Activated CD8-positive, alpha-beta memory T cell treated with anti-CD3 and anti-CD28 coated beads for 1 hour (primary cell): ENCODE measurements at places on chromosomes 13 and 19.

GRCh38 chr19:52694921-52695320 lies 39.9 kb downstream of the ZNF611 start:
- no peak for DNase-seq

DNA sequence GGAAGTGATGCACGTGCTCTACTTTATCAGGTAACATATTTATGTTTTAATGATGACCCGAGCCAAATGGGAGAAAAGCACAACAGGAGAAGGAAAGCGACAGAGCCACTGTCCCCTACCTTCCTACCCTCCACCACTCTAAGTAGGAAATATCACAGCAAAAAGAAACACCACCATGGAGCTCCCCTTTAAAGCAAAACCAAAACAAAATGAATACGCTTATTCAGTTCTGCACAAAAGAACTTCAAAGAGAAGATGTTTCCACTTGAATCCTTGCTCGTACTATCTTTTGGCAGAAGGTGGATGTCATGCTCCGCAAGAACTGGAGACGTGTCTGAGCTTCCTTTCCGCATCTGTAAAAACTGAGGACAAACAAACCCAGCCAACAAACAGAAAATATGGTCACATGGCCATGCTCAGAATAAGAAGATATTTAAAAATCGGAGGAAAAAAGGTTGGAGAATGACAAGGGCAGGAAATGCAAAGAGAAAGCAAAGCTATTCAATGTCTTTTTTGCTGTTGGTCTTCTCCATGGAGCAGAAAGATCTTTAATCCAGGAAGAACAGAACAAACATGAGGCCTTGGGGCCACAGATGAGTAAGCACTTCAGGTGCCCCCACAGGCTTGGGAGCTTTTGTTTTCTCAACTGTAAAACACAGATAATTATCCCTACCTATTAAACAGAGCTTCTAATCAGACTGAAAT lies 19.5 kb downstream of the N4BP2L1 start:
- DNase-seq = no peak

GRCh38 chr13:66477816-66478215 lies 752.3 kb downstream of the PCDH9 start:
- DNase-seq = no peak

DNA sequence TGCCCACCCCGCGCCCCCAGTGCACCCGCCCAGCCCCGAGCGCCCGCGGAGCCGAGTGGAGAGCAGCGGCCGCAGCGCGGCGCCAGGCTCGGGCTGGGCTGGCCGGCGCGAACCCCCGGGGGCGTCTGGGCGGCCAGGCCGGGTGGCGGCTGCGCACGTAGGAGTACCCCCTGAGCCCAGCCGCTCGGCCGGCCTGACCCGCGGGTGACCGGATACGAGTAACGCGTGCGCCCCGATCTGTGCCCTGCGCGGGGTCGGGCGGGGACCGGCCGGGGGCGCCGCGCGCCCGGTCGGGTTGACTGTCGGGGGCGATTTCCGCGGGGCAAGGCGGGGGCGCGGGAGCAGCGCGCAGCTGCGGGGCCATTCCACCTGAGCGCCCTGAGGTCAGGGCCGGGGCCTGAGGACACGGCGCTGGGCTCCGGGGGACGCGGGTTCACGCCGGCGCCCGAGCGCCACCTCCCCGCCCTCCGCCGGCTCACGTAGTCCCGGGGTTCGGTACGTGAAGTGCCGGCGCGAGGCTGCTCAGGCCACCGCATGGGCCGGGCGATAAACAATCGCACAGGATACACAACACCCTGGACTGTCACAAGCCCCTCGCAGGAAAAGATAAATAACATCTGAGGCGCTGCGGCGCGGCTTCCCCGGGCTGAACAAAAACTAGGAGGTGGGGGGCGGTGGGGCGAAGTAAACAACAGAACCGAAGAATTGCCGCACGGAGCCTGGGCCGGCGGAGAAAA lies 37.6 kb upstream of the FLT1 start:
- no peak for DNase-seq

DNA sequence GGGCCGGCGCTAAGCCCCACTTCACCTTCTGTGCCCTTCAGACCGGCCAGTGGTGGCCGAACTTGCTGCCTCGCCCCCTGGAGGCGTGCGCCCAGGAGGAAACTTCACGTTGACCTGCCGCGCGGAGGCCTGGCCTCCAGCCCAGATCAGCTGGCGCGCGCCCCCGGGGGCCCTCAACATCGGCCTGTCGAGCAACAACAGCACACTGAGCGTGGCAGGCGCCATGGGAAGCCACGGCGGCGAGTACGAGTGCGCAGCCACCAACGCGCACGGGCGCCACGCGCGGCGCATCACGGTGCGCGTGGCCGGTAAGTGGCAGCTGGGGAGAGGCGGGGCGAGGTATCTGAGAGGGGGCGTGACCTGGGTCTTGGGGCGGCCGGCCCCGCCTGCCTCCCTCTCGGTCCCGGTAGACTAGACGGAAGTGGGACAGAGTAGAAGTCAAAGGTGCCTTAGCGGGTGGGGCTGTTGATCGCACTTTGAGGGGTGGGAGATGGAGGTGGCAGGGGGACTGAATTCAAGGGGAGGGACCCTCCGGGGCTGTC lies 5.6 kb downstream of the ICAM5 start:
- peak; percentile 28 for DNase-seq

DNA sequence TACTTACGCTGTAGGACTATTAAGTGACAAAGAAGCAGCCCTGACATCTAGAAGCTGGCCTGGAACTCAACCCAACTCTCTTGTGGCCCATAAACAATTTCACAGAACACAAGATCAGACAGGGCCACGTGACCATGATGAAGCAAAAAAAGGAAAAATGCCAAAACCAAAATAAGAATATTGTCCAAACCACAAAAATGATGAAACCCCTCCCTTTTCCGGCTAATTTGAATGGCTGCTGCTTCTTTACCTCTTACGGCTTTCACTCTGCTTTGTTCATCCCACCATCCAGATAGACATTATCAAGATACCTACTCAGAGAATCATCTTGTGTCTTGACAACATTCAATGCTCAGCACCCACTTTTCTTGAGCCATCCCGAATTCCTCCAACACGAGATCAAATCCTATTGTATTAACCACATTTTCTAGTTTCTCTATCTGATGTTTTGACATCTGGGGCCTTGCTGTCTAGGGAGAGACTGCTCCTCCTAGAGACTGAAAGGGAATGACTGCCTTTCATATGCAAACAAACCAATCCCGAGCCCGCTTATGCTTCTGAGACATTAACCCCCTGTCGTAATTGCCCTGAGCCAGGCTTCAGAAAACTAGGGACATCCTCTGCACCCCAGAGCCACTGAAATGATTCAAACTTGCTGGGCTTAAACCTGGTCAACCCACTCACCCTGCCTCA lies 186.3 kb downstream of the TDRD3 start:
- DNase-seq = no peak

DNA sequence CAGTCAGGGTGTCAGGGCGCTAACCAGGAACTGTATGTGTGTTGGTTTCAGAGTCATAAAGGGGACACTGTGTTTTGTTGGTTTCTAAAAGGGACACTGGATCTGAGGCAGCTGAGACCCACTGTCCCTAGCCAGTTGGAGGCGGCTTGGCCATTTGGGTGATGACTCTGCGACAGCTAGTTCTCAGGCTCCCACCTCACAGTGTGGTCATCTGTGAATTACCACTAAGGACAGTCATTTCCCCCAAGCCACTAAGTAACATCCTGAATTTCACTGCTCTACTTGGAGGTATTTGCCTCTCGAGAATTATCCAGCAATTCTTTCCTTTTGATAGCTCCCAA lies 51.5 kb downstream of the EPS15L1 start:
- DNase-seq = no peak

GRCh38 chr13:98856983-98857382 lies 104.5 kb upstream of the SLC15A1 start:
- no peak for DNase-seq

- DNase-seq = no peak
Measured at GRCh38 chr19:339262-339887, 5.2 kb downstream of the MIER2 start.

- no peak for DNase-seq
Measured at GRCh38 chr13:27005976-27006518, 165.6 kb downstream of the USP12 start.

DNA sequence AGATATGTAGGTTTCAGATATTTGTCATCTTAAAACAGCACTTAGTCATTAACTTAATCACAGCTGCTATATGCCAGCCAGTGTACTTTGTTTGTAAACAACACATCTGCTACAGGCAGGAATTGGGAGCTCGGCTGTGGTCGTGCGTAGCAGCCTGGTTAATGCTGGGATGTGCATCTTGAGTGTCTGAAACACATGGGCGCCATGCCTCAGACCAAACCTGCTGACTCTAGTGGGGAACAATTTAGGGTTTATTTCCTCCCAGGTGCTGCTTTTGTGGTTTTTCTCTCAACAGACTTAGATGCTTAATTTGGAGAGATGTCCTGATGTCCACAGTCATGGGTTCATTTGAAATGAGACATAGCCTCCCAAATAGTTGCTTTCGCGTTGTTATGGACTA lies 238.5 kb upstream of the TMTC4 start:
- DNase-seq = no peak

GRCh38 chr19:47158367-47158791 lies 27.7 kb downstream of the SAE1 start:
- no peak for DNase-seq

GRCh38 chr13:22014469-22014868 lies 343.6 kb downstream of the FGF9 start:
- no peak for DNase-seq

GRCh38 chr19:30095171-30095570 lies 153.1 kb downstream of the URI1 start:
- no peak for DNase-seq

- DNase-seq = no peak
Measured at GRCh38 chr19:14352526-14352925, 28.7 kb upstream of the ADGRE5 start.

GRCh38 chr19:29687244-29687896 lies 22.1 kb downstream of the PLEKHF1 start:
- no peak for DNase-seq

GRCh38 chr19:741506-742131 lies 9.3 kb upstream of the MISP start:
- DNase-seq = no peak

DNA sequence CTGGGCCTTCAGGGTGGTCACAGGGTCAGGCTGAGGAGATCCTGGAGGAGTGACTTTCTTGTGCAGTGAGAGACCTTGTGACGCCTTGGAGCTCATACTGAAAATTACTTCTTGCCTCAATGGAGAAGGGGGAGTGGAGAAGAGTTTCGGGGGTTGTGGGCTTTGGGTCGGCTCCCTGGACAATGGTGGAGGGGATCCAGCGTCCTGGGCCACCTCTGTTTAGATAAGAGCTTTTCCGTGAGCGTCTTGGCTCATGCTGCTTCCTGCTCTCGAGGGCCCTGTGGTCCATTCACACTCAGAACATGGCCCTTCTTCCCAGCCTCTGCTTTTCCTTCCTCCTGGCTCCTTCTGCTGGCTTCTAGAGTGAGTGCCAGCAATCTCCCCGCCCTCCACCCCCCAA lies 81.9 kb downstream of the FLT1 start:
- no peak for DNase-seq

GRCh38 chr13:102401766-102402165 lies at the start of gene FGF14:
TSS of gene FGF14 (minus strand) at chr13:102402048.
- DNase-seq = no peak

GRCh38 chr13:79566118-79566517 lies 85.2 kb downstream of the NDFIP2 start:
- DNase-seq = no peak

DNA sequence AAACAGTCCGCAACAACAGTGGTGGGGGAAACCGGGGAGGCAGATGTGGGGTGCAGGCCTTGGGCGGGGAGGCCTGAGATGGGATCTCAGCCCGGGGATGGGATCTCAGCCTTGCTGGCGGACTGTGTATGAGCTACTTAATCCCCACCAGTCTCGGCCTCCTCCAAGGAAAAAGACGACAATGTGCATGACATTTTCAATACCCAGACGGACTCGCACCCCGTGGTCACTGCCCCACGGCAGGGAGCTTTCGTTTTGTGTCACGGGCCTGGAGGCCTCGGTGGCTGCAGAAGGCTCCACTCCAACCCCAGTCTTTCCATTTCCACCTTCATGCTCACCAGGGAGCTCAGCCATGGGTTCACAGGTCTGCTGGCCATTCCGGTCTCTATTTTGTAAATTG lies 25.5 kb downstream of the GRTP1 start:
- no peak for DNase-seq

DNA sequence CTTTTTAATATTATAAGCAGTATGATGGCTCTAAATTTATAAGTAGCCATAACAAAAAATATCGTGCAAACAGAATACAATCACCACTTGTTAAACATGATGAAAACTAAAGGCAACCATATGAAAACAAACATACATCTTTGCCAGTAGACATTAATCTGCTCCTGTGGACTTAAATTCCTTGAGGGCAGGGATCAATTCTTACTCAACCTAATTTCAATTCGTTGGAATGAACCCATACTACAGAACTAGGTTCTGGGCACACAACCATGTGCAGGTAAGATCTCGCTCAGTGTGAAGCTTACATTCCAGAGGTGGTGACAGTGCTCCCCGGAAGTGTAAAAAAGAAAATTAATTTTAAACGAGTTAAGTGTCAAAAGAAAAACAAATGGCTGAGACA lies 13.4 kb downstream of the TBC1D4 start:
- DNase-seq = no peak

DNA sequence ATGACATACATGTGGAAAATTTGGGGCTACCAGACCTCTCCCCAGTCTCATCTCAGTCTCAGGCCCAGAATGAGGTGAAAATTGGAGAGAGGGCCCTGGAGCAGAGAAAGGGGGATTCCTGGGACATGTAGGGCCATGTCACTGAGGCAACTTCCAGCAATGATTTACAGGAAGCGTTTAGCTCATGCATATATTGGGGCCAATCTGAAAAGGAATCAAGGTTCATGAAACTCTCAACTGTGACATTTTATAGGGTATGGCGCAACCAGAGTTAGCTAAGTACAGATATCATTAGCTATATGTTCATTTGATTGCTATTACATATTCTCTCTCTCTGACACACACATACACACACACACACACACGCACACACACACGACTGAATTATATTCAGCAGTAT lies 86.3 kb downstream of the RNASEH2B start:
- DNase-seq = no peak

- no peak for DNase-seq
Measured at GRCh38 chr13:27381601-27382000, 42.8 kb upstream of the GTF3A start.

GRCh38 chr13:20519875-20520274 lies 5.8 kb downstream of the CRYL1 start:
- DNase-seq = no peak

- DNase-seq = no peak
Measured at GRCh38 chr19:49084206-49085019, 838 bp upstream of the SNRNP70 start.

GRCh38 chr13:20654156-20654555 lies 49.3 kb upstream of the IL17D start:
- DNase-seq = no peak
